ENCODE measurements at places on chromosomes 3 and 15.
A peak's percentile ranks its signal among the peaks of the same experiment; 100 is the strongest.

DNA sequence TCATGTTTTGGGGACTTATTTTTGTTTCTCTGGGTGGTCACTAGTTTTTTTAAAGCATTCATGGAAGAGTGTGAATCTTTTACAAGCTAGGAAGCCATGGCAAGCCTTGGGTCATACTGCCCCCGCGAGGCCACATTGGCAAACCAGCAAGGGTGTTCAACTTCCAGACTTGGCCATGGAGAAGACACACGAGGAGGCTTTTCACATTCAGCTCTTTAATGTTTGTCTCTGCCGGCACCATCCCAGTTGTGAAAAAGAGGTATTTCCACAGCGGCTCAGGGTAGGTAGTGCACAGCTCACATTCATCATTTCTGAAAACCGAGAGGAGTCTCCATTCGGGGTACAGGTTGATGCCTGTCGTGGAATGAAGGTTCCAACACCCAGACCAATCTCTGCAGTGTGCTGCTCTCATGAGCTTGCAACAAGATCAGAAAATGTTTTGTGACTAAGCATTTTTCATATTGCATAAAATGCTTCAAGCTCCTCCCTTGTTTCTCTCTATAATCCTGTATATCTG, 7.7 kb downstream of the CCR5 start:
- DNase-seq = peak; percentile 57

DNA sequence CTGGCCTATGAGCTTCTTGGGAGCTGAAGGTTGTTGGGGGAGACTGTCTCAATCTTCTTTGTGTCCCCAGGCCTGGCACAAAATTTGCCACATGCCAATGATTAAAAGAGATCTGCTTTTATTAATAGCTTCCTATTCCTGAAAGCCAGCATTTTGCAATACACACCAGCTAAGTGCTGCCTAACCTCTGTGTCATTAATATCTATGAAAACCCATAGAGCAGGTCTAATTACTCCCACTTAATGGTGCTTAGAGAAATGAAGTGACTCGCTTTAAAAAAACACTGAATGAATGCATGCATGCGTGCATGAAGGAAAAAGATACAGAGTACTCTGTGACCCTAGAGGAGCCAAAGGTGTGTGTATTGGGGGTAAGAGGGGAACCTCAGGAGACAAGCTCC, 55.0 kb downstream of the SLC6A1 start:
- DNase-seq = no peak

DNA sequence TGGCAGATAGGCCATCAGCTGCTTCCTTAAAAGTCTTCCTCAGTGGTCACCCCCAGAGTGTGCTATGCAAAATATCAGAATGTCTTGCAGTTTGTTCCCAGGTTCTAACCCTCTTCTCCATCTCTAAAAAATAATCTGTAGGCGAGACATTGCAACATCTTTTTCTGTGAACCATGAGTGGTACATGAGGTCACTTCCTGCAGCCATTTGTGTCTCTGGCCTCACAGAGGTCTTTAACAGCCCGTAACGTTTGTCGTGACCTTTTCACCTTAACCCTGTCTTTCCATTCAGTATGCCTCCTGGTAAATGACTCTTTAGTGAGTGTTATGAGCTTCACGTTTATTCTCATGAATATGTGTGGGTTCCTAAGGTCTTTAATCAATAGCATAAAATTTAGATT, 145.4 kb downstream of the KLHL25 start:
- no peak for DNase-seq

DNA sequence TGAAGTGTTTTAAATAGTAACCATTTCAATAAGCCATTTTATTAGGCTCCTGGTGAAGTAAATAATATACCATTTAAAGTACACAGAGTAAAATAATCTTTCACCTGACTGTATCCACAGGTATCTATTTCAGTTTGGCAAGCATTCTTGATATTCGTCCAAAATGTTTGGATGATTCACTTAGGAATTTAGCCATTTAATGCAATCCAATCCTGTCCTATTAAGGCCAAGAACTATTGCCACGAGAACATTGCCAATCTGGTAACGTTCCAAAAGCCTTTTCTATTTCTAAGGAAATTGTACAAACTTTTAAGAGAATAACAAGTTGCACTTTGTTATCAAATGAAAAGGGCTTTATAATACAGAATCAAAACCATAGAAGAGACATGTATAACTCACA, 209.8 kb upstream of the THRB start:
- DNase-seq = no peak

DNA sequence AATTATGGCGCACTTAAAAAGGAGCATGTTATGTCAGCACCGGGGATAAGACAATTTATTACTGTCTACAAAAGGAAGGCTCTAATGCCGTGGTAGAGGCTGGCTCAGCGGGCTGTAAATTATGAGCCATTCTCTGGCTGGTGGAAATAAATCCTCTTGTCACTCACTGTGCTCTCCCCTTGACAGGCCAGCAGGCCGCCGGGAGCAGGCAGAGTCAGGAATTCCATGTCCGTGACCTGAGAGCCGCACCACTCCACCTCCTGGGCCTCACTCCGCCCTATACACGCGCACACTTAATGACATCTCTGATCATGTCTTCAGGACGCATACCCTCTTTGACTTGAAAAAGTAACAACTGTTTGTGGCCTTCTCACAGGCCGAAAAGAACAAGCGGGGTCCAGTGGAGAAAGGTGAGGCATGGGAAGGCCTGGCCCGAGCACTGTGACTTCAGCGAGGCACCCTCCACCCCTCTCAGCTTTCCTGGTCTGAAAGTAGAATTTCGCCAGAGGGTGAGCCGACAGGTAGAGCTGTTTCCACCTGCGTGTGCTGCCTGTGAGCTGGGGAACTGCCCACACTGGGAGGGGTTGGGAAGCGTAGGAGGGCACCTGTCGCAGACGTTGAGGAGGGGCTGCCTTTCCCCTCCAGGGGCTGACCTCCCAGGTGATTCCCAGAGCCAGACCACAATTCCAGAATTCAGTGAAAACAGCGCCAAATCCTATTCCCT, 13.2 kb upstream of the PCSK6 start:
- DNase-seq = no peak

- DNase-seq = no peak
These were observed 25.6 kb downstream of the IL1RAP start for GRCh38 chr3:190539526-190539925.

- DNase-seq = no peak
These were observed 30.9 kb downstream of the PLSCR1 start for GRCh38 chr3:146513386-146514051.

DNA sequence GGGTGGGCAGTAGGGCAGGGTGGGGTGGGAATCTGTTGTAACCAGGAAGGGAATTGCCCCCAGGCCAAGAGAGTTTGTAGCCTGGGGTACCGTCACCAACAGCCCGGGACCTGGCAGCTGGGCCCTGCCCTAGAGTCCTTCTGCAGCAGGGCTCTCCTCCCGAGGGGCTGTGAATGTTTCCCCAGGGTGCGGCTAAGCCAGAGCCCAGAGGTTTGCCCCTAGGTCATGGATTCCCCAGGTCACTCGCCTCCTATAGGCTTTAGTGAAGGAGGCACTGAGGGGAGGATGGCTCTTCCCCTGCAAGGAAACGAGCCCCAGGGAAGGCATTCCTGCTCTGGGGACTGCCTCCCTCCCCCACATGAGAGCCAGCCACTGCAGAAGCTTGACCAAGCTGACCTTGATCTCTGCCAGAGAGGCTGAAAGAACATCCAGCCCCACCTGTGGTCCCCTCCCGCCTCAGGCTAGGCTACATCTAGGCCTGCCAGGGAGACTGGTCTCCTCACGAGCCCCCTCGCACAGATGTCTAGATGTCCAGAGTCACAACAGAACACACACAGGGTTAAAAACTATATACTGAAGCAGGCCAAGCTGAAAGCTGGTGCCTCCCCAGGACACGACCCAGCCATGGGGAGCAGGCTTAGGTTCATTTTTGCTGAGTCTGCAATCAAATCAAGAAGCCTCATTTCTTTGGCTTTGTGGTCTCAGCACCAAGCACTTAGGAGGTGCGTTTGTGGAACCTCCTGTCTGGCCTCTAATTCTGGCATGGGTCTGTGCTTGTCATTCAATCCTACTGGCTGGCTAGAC, 69.1 kb upstream of the TAMM41 start:
- no peak for DNase-seq

- DNase-seq = peak; percentile 64
These were observed 408 bp downstream of the WDR82 start for GRCh38 chr3:52277972-52278509.

DNA sequence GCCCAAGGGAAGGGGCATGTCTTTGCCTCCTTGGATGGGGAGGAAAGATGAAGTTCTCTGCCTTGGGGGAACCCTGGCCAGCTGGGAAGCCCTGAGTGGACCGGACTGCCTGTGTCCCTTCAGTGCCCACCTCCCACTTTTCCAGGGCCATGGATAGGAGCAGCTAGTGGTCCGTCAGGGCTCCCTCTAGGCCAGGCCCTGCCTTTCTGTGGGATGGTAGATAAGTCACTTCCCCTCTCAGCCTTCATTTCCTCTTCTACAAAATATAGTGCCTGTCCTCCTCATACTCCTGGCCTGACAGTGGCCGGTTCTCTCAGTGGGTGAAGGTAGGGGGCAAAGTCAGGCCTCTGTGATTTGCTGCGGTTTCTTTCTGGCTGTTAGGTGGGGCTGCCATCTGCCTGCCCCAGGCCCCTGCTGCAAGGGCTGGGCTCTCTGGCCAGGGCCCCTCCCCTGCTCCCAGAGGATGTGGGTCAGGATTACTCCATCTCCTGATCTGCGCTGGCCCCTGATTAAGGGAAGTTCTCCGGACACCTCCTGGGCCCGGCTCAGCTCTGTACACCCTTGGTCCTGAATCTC, 1.4 kb downstream of the PLEKHO2 start:
- no peak for DNase-seq

GRCh38 chr3:126528800-126529541, 5.0 kb downstream of the CHST13 start:
- DNase-seq = no peak

DNA sequence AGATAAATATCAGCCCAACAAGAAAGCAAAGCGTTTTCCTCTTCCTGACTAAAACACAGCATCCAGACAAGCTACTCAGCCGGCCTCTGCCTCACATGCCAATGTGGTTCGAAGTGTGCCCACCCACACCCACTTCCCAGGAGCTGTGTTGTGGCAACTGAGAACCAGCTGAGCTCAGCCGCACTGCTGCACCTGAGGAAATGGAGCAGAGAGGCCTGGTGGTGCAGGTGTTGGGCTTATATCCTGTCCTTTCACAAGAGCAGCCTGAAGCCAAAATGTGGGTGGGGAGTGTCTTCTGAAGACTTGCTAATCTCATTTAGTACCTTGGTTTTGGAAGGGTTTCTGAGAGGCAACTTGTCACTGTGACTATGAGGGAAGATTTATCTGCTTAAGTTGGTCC, 23.0 kb upstream of the RETNLB start:
- no peak for DNase-seq

GRCh38 chr3:189646853-189647542, 15.8 kb downstream of the TP63 start:
- DNase-seq = no peak

- DNase-seq = no peak
These were observed 186.7 kb upstream of the CDIN1 start for GRCh38 chr15:36392676-36393266.

DNA sequence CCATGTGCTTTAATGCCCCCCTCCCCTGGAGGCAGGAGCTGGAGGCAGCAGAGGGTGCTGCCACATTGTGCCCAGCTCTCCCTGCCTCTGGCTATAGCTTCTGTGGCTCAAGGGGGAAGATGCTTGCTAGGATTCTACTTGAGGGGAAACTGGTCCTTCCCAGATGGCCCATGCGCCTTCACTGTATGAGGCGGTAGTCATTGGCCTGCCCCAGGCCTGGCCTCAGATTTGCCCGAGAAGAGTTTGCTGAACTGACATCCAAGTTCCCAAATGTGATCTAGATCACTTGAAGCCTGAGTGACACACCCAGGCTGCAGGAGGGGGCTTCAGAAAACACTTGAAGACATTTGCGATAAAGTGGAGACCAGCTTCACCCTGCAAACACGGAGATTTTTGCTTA, 4.1 kb downstream of the SYNM start:
- no peak for DNase-seq

- DNase-seq = no peak
These were observed 53.2 kb downstream of the CHST2 start for GRCh38 chr3:143172795-143173145.

DNA sequence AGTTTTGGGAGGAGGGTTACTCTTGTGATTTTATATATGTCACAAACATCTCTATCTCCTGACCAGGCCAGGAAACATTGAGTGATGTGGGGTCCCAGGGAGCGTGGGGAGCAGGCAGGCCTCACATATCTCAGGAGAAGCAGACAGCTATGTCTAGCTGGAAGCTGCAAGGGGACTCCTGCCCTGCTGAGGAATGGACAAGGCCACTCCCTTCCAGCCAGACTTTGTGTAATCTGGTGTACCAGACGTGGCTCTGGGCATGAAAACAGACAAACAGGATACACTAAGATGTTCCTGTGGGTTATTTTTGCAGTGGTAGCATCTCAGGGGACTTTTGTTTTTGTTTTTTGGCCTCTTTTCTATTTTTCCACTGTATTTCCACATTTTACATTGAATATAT, 23.2 kb downstream of the CYP8B1 start:
- no peak for DNase-seq

- DNase-seq = no peak
These were observed 75.8 kb downstream of the FAIM start for GRCh38 chr3:138684396-138684795.

DNA sequence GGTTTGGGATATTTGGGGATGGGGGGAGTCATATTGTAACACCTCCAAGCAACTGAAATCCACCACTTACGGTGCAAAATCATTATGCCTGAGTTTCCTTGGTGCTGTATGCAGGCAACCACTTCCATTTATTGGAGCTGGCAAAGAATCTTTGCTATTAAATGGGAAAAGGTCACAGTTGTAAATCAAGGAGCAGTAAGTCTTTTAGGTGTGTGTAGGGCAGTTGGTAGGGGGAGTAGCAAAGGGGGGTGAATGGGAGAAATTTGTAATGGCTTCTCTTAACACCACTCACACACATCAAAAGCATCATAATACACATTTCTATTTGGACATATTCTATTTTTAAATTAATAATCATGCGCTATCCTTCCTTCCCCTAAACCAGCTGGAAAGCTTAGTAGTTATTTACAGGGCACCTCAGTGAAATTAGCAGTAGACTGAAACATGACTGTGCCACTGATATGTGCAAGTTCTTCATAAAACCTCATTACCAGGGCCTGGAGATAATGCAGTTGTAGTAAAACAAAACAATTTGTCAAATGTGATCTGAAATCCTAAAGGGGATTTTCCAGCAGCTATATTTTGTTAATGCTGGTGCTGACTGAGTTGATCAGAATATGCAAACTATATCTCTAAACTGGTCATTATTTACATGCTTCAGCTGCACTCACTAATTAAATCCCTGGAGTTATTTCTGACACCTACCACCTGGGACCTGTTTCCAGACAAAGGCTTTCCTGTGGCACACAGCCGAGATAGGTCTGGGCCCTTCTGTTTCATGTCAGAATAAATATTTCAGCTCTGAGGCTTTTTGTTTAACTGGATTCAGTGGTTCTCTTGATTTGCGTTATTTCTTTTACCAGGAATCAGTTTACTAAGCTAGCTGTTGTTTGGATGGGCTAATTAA, 90.1 kb downstream of the B3GALNT1 start:
- DNase-seq = no peak

DNA sequence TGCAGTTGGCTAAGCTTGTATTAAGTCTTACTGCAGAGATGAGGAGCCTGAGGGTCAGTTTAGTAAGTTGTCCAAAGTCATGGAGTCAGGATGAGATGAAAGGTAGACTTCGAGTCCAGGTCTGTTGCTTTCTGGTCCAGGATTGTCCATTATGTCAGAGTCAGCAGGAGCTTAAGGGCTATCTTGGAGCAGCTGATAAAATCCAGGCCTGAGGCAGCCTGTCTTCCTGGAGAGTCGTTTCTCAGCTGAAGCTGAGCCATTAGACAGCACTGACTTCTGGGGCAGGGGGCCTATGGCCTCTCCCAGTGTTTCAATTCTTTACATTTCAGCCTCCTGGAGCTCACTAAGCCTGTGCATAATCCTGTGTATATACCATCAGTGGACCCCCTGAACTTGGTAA, 219.5 kb upstream of the GAP43 start:
- no peak for DNase-seq
